ENCODE measurements at places on chromosomes 3 and 15. TPM values are rescaled to one million over a fixed set of nuclear protein-coding genes. Genes with fewer than 3 reads are reported as not detected.

LTK gene
- total RNA-seq, result not detected

NDN gene
- 57.9 TPM for total RNA-seq

FBXO45 gene
- total RNA-seq, result 37.2 TPM

NR1I2 gene
- total RNA-seq, result 0.63 TPM

PLA1A gene
- total RNA-seq, result 0.31 TPM

LRRIQ4 gene
- 0.63 TPM for total RNA-seq

FEZF2 gene
- 19.1 TPM for total RNA-seq

HCLS1 gene
- 2.2 TPM for total RNA-seq

RTP4 gene
- total RNA-seq, result not detected

PAK2 gene
- 90.1 TPM for total RNA-seq

SLCO3A1 gene
- 17.8 TPM for total RNA-seq

KY gene
- 0.94 TPM for total RNA-seq

IGSF10 gene
- total RNA-seq, result 1.9 TPM

RETNLB gene
- not detected for total RNA-seq

C2CD4B gene
- total RNA-seq, result 1.6 TPM

TCAIM gene
- 61.3 TPM for total RNA-seq

NTRK3 gene
- total RNA-seq, result 95.2 TPM

P2RY13 gene
- total RNA-seq, result 2.2 TPM

FBXL22 gene
- total RNA-seq, result 0.31 TPM

PLCH1 gene
- total RNA-seq, result 13.1 TPM

PATL2 gene
- 3.4 TPM for total RNA-seq

ALAS1 gene
- total RNA-seq, result 36.3 TPM

FYCO1 gene
- total RNA-seq, result 3.1 TPM

UTS2B gene
- total RNA-seq, result 1.3 TPM

WDR93 gene
- total RNA-seq, result 0.63 TPM

KLHL6 gene
- total RNA-seq, result 0.63 TPM

ASB14 gene
- total RNA-seq, result not detected

TP63 gene
- 0.63 TPM for total RNA-seq

FES gene
- total RNA-seq, result 3.1 TPM

SEMA5B gene
- total RNA-seq, result 28.5 TPM

PTH1R gene
- 1.6 TPM for total RNA-seq

GFM1 gene
- total RNA-seq, result 84.2 TPM

RPL29 gene
- 712 TPM for total RNA-seq

GOLGA8M gene
- total RNA-seq, result 1.3 TPM

KLHL40 gene
- not detected for total RNA-seq

ISL2 gene
- total RNA-seq, result not detected

MESP2 gene
- not detected for total RNA-seq

PP2D1 gene
- not detected for total RNA-seq

DUOX1 gene
- not detected for total RNA-seq

APH1B gene
- 33.5 TPM for total RNA-seq

PLCB2 gene
- total RNA-seq, result 6.9 TPM

GHRL gene
- total RNA-seq, result not detected

TPM1 gene
- 144 TPM for total RNA-seq

TMEM108 gene
- 54.1 TPM for total RNA-seq

LMOD3 gene
- not detected for total RNA-seq

GOLGA6L2 gene
- not detected for total RNA-seq

EXD1 gene
- total RNA-seq, result 0.63 TPM

SCN11A gene
- total RNA-seq, result 0.63 TPM

FRMD5 gene
- total RNA-seq, result 33.5 TPM

PLS1 gene
- total RNA-seq, result 0.94 TPM

ULK4 gene
- total RNA-seq, result 30.0 TPM

PTX3 gene
- total RNA-seq, result 7.5 TPM

PDHB gene
- 57.6 TPM for total RNA-seq

EPB42 gene
- total RNA-seq, result 0.31 TPM

All from parietal lobe (tissue), 2 donors.